A172 (cell line): ENCODE measurements at places on chromosomes 11 and 22. TPM values are rescaled to one million over a fixed set of nuclear protein-coding genes. Genes with fewer than 3 reads are reported as not detected.

GRCh38 chr22:29872989-29873388, 10.0 kb upstream of the MTMR3 start:
- no peak for DNase-seq

DNA sequence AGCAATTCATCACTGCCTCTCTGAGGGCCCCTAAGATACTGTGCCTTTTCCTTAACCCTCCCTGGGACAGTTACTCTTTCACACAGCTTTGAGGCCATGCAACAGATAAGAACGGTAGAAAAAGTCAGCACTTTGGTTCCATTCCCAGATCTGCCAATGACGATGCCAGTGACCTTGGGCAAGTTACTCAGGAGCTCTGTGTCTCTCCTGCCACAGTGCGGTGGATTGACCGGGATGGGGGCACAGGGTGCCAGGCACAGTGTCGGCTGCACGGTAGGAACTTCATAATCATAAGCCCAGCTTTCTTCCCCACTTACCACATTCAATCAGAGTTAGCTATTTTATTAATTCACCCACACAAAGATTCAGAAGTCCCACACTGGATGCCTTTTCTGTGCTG, 1041.8 kb downstream of the TBC1D22A start:
- no peak for DNase-seq

DNA sequence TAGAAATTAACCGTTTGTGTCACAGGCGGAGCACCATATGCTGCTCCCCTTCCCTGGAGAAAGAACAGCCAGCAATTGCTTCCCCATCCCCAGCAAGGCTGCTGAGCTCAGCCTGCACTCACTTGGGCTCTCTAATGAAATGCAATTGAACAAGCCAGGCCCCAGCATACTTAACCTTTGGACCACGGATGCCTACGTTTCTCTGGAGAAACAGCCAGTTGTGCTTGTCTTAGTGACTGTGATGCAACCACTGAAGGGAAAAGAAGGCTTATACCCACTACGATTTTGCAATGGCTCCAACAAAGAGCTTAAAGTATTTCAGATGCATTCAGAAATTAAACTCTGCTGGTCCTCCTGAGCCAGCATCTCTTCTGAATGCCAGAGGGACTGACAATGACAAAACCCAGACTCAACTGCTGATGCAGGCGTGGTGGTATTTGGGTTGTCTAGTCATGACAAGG, 51.3 kb upstream of the SESN3 start:
- DNase-seq, result no peak

DNA sequence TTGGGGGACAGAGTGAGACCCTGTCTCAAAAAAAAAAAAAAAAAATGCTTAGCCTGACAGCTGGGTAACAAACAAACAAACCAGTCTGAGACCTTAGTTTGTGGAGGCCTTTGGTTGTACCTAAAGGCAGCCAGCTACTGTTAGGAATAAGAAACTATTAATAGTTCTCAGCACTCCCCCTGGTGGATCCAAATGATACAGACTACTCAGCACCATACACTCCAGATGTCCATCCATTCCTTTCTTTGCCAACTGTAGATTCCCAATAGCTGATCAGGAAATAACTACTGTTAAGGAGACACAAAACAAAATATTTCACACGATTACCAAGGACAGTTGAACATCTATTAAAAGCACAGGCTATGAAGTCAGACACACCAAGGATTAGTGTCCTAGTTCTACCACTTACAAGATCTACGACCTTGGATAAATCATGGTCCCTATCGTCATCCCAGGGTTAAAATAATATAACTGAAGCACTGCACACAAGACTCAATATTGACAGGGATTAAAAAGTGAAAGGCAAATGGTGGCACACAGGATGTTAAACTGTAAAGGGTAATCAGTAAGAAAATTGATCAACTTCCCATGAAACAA, 17.2 kb downstream of the CLDN25 start:
- peak; percentile 54 for DNase-seq

ADAMTS15 gene
- total RNA-seq, result 0.67 and 1.0 TPM in 2 replicates

RAB6A gene
- 91.8 and 92.1 TPM in 2 replicates for total RNA-seq

ESAM gene
- total RNA-seq, result 0.10 TPM in 2 replicates
